ENCODE measurements at places on chromosomes 2 and 18. TPM values are rescaled to one million over a fixed set of nuclear protein-coding genes. Genes with fewer than 3 reads are reported as not detected.
A peak's percentile ranks its signal among the peaks of the same experiment; 100 is the strongest.

Gene ALPP
- not detected for total RNA-seq

- DNase-seq: no peak
Measured at GRCh38 chr2:48750128-48750739, 5.3 kb downstream of the LHCGR start.

DNA sequence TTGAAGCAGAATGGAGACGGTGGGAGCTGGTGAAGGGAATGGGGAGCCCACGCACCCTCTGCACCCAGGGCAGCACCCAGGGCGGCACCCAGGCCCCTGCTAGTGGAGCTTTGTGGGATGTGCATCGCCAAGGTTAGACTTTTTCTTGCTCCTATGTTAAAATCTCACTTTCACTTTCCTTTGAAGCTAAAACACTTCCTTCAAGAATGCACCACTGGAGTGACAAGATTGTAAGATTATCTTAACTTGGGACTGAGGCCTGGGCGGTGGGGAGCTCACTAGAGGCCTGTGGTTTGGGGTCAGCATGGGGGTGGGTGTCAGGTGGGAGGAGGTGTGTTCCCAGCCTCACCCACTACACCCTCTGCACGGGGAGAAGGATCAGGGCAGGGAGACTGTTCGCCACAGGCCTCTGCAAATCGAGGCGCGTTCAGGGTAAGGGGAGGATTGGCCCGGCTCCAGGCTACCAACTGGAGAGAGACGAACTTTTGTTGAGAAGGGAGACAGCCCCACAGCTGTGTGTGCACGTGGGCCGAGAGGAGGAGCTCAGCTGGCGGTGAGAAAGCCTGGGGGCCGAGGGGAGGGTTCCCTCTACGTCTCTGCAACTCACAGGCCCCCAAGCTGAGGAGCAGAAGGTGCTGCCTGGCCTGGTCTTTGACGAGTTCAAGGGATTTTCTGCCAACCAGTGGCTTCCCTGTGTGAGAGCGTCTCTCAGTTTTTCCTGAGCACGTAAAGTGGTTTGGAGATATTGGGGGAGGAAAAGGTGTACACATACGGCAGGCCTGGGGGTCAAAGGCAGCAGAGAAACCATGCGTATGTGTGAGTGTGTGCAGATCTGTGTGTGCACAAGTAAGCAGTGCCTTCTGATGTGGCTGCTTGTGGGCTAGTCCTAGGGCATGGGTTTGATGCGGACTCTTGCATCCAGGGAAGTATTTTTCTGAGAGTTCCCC is 147.7 kb downstream of the KLHL29 start:
- DNase-seq: peak; percentile 68

- no peak for DNase-seq
Measured at GRCh38 chr2:226310146-226310545, 489.5 kb downstream of the IRS1 start.

DNA sequence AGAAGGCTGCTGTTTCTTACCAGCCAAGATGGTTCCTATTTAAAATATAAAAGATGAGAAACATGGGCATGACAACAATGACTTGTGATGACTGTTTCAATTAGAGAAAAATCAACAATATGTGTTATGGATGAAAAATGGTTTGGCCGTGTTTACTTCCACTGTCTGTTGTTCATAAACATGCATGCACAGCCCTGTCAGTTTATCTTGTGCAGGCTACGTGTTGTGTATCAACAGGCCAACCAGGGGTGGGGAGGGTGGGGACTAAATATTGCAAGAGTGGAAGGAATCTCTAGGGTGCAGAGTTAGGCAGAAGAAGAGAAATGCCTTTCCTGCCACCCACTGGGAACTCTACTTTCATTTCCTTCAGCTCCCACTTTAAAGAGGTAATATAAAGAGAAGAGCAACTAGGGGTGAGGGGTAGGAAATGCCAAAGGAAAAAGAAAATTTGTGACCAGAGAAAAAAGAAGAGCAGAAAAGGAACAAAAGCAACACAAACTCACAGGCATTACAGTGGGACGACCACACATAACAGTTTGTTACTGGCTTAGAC is 116.8 kb upstream of the MEIS1 start:
- DNase-seq: no peak

Gene DCDC2C
- total RNA-seq: not detected

GRCh38 chr2:152176113-152176714 is 651 bp upstream of the STAM2 start:
- no peak for DNase-seq

DNA sequence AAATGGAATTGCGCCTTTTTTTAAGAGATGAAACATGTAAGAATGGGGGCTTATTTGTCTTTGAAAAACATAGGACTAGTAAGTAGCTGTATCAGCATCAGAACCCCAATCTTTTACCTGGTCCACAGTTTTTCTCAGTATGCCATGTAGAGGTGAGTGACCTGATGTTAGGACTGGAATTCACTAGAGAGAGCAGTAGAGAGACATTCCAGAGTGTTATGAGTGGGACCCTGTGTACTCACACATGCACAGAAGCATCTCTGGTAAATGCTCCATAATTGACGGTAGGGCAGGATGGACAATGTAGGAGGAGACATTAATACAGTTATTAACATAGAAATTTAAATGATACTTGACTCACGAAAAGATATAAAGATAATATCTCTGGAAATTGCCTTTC is 1.4 kb upstream of the GALNT13 start:
- DNase-seq: no peak

Gene TMEM163
- 0.14 TPM for total RNA-seq

GRCh38 chr2:31433541-31433940 is 19.0 kb upstream of the XDH start:
- no peak for DNase-seq

Gene RAD51AP2
- not detected for total RNA-seq

- DNase-seq: no peak
Measured at GRCh38 chr2:35184471-35184870, 1171.1 kb upstream of the CRIM1 start.

DNA sequence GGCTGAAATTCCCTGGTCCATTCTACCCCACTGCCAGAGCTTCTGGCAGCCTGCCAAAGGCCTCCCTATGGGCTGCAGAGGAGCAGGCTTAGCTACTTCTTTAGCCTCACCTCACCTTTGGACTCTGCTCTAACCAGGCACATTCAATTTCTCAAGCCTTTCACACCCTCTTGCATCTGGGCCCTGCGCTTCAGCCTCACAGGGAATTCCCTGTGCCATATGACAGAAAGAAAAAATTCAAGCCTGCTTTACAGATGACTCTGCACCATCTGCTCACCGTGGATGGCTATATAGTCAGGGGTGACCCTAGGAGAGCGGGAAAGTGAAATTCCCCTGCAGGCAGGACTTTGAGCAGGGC is 62.5 kb downstream of the REEP1 start:
- DNase-seq: no peak

GRCh38 chr18:62523631-62524439 is 1.0 kb downstream of the ZCCHC2 start:
- DNase-seq: peak; percentile 74
